T1000 (cell line): ENCODE measurements at places on chromosomes 7 and 10.

GRCh38 chr7:147700702-147701101, 889.9 kb upstream of the C7orf33 start:
- no peak for DNase-seq

- no peak for DNase-seq
These were observed 130.1 kb downstream of the RGS10 start for GRCh38 chr10:119412244-119413092.

DNA sequence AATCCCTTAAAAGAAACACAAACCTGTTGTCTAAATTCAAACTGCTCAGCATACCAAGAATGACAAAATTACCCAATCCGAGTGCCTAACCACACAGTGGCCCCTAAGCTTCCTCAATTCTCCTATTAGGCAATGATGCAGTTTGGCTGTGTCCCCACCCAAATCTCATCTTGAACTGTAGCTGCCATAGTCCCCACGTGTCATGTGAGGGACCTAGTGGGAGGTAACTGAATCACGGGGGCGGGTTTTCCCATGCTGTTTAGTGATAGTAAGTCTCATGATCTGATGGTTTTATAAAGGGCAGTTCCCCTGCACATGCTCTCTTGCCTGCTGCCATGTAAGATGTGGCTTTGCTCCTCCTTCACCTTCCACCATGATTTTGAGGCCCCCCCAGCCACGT, 21.9 kb downstream of the PSAP start:
- no peak for DNase-seq

GRCh38 chr7:91824201-91824600, 56.3 kb downstream of the MTERF1 start:
- DNase-seq = no peak

- no peak for DNase-seq
These were observed 770.1 kb upstream of the CELF2 start for GRCh38 chr10:10247585-10247984.

DNA sequence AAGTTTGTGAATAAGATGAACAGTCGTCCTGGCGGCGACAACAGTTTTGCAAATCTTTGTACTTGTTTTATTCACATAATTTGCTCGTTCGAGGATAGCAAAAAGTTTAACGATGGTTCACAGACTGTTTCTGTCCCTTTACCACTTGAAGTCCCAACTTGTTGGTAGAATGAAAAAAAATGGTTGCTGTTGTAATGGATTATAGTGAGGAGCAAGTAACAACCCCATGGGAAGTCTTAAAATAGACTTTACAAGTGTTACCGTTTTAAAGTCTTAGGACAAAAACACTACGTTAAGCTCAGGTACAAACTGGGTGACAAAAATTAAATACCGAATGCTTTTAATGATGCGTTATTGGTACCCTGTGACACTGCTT, 589 bp downstream of the LSM8 start:
- DNase-seq = no peak

DNA sequence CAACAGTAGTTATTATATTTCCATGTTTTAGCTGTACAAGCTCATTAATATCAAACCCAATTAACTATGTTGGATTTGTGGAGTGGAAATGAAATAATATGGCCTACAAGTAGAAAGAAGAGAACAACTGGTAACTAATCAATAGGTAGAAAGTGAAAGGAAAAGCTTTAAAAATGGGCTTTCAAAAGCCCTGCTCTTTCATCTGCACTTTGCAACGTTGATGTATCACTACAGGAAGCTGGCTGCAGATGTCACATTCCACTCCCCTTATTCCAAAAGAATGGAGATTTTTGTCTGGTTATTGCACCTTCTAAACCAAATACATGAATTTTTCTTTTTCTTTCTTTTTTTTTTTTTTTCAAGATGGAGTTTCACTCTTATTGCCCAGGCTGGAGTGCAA, 11.7 kb upstream of the MKI67 start:
- DNase-seq = no peak

DNA sequence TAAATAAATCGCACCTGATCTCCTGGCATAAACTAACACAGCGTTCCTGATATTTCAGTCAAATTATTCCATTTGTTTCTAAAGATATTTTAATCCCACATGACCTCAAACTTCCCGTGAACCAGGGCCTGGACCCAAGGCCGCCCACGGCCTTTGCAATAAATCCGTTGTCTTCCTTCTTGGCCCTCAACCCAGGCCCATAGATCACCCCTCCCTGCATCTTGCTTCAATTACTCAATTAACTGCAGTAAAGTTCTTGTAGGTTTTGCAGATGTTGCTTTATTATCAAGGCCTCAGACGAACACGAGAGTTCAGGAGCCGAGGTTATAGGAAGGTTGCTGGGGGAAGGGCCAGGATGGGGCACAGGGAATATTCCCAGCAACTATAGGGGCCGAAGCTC, 249.4 kb downstream of the RAB11FIP2 start:
- no peak for DNase-seq

GRCh38 chr7:106609416-106609815, 51.5 kb downstream of the CCDC71L start:
- DNase-seq = no peak

- DNase-seq = no peak
These were observed 132.5 kb downstream of the IMMP2L start for GRCh38 chr7:111429781-111430180.

GRCh38 chr10:2897619-2898508, 169.5 kb upstream of the PFKP start:
- no peak for DNase-seq

DNA sequence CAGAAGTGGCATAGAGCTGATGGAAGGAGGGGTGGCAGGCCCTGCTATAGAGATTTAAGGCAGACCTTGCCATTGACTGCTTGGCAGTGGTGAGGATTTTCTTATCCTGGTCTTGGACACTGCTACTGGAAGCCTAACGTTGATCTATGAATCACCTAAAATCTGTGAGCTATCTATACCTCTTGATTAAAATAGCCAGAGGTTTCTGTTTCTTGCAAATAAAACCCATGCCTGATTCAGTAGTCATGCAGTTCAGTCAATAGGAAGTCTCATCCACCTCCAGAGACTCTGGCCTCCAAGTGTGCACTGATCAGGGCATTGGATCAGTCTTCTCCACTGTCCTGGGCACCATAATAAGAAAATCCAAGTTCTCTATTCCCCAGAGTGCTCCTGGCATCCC, 286.5 kb downstream of the PTEN start:
- no peak for DNase-seq

- DNase-seq = no peak
These were observed 2.6 kb upstream of the MUC12 start for GRCh38 chr7:100966542-100967291.

DNA sequence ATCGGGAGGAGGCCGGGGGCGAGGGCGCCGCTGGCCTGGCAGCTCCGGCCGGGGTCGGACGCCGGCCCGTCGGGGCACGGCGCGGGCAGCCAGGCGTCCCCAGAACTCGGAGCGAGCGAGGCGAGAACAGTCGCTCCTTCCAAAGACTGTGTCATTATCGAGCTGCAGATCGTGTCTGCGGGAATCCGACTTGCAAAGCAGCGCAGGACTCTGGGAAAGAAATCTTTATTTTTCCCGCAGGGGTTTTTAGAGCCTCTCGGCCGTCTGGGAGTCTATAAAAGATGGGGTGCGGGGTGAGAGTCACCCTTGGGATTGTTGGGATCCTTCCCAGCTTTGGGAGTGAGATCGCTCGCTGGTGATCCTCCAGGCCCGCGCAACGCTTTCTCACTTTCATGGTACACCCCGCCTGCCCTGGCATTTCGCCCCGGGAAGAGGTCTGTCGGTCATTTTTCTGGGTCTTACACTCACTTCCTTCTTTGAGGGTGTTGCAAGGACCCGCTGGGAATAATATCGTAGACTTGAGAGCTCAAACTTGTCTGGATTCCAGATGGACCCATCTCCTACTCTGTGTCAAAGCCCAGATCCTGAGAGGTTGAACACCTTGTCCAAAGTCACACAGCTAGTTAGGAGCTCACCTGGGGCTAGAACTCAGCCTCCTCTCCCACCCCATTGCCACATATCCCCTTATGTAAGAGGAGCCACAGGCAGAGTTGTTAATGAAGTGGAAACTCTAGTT, 1.0 kb downstream of the UBTD1 start:
- peak; percentile 51 for DNase-seq

GRCh38 chr7:38858259-38858884, 50.6 kb downstream of the VPS41 start:
- DNase-seq = no peak

DNA sequence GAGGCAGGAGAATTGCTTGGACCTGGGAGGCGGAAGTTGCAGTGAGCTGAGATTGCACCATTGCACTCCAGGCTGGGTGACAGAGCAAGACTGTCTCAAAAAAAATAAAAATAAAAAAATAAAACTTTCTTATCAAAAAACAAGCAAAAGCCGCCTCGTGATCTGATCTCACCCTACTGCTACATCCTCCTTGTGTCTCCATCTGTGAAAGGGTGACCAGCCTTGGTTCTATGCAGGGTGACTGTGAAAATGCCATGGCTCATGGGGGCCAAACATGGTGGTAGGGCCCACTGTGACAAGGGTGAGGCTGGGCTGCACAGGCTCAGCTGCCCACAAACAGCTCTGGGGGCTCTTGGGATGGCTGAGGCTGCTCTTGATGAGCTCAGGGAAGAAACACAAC, 968 bp upstream of the OPN4 start:
- DNase-seq = no peak

- no peak for DNase-seq
These were observed 10.9 kb downstream of the C10orf71 start for GRCh38 chr10:49309691-49310411.

DNA sequence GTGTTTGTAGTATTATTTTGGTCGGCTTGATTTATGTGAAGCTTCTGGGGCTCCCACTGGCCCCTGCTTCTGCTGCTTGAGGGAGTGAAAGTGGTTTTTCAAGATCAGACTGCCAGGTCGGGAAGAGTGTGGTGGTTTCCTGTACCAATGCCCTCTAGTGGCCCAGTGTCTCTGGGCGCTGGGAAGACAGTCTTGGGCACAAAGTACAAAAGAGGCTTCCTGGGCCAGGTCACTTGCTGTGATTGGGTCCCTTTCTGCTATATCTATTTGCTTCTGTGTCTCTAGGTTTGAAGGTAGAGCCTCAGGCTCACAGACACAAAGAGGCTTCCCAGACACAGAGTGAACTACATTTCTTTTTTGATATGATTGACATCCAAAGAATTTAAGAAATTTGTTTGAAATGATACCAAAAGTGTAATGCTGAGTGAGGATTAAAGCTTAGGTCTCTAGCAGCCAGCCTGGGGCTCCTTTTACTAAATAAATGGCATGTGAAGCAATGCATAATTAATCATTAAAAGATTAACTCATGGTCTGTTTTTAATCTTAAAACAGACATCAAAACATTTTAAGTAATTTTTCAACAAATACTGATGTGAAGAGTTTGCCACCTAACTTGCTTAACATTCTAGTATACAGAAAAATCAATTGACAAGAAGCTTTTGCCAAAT, 36.3 kb downstream of the ABCB1 start:
- DNase-seq = no peak

DNA sequence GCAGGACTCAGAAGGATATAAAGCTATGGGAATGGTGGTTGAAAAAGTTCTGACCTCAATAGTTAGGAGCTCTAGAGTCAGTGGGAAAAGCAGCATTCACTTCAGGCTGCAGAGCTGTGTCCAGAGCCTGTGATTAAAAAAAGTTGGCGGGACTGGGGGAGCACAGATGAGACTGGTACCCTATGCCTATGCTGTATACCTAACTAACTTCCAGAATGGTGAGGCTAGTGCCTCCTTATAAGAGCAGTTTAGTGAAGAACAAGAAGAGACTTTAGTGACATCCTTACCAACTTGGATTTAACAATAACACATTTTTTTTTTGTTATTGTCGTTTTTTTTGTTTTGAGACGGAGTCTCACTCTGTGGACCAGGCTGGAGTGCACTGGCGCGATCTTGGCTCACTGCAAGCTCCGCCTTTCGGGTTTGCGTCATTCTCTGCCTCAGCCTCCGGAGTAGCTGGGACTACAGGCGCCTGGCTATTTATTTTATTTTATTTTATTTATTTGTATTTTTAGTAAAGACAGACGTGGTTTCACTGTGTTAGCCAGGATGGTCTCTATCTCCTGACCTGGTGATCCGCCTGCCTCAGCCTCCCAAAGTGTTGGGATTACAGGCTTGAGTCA, 6.6 kb upstream of the ZNF282 start:
- no peak for DNase-seq
